Esophagus squamous epithelium (tissue), 5 donors: ENCODE measurements at places on chromosomes 13 and 19.
A peak's percentile ranks its signal among the peaks of the same experiment; 100 is the strongest.

DNA sequence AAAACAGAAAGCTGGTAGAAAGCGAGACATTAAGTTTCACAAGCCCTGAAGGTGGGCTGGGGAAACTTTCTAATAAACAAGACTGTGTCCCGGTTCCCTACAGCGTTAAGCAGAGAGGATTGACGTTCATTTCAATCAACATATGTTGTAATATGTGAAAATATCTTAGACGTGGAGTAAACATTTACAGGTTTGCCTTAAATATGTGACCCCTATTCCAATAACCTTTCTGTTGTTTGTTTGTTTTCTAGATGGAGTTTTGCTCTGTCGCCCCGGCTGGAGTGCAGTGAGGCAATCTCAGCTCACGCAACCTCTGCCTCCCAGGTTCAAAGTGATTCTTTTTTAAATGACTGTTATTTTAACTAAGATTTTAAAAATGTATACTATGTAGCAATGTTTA, 526.2 kb downstream of the SUCLA2 start:
- no peak for DNase-seq

DNA sequence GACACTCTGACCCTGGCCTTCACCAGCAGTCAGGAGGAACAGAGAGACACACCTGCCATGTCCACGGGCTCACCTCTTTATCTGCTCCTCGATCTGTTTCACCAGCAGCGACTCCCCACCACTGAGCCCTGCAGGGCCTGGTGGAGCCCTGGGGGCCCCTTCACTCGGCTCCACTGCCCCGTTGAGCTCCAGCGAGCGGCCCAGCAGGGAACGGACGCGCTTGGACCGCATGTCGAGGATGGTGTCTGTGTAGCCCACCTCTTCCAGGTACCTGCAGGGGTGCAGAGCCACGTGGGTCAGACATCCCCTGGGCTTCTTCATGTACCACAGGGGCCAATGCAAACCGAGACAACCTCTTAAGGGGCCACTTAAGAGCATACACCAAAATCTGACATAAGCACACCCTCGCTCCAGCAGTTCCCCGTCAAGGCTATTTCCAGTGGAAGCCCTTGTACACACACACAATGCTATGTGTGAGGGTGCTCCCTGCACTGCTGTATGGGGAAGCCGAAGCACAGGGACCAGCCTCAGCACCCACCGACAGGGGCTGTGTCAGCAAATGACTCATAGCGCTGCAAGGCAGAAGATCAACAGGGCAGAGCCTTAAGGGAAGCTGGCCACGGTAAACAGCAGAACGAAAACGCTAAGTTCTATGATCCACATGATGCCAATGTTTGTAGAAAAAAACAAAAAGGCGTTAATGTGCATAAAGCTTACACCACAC, 12.7 kb upstream of the FKRP start:
- no peak for DNase-seq

DNA sequence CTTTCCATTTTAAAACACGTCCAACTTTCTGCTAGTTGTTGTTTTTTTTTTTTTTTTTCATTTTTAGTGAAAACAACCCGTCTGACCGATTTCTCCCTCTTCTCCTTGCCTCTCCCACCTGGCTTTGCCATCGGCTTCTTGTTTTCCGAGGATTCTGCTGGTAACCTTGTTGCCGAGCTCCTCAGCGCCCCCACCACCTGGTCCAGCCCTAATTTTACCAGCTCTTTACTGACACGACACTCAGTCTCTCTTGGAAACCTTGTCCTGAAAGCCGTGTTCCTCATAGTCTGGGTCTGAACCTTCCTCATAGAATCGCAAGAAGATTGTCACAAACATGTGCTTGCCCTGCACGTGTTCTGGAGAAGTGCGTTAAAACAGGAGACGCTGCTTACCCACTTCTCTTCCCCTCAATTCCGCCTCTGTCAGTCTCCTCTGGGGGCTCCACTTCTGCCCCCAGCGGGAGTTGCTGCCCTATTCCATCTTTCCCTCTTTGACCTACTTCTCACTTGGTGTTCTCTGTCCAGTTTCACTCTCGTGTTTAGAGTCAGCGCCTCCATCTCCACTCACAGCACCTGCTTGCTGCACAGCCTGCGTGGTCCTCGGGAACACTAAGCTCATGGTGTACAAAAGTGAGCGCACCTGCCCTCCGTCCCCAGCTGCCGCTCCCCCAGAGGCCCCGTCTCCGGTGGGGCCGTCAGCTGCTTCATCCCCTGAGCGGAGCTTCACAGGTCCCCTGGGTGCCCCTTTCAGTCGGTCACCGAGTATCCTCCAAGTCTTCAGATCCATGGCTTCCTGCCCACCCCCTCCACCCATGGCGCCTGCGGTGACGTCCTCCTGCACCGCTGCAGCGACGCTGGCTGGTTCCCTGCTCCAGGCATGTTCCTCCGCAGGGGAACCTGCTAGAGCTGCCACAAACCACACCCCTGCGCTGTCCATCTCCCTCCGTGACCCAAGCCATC, 65.1 kb downstream of the TM9SF2 start:
- no peak for DNase-seq

DNA sequence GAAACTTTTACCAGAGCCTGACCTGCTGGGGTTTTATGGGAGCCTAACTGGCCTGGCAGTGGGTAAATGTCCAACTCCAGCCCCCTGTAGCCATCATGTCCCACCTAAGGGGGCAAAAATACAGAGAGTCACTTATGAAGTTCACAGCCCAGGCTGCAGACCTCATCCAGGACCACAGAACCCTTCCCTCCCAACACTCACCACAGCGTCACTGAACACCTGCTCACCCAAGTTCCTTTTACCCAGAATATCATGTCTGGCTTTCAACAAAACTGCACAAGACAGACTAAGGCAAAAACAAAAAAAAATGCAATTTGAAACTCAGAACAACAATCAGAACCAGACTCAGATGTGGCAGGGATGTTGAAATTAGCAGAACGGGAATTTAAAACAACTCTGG, 6.4 kb downstream of the CEACAM3 start:
- no peak for DNase-seq

DNA sequence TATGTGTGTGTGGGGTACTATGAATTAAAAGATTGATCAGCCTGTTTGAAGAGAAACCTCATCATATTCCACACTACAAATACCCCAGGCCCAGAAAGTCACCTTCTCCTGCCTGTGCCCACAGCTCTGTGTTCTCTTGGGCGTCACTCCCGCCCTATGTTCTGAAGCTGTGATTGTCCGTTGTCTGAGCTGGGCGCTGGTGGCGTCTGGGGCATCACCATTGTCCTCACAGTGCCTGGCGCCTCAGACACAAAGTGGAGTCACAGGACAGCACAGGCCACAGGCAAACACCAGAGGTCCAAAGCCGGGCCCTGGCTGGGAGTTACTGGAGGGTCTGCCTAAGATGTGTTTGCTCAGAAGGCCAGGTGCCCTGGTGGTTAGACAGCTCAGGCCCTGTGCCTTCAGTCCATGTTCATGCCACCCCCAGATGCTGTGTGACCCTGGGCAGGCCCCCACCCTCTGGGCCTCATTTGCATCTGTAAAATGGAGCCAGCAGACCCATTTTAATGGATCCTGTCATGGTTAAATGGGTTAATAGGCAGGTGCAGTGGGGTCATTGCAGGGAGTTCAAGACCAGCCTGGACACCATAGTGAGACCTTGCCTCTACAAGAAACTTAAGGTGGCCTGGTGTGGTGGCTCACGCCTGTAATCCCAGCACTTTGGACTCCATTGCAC, 34.5 kb downstream of the DNM2 start:
- DNase-seq = no peak

DNA sequence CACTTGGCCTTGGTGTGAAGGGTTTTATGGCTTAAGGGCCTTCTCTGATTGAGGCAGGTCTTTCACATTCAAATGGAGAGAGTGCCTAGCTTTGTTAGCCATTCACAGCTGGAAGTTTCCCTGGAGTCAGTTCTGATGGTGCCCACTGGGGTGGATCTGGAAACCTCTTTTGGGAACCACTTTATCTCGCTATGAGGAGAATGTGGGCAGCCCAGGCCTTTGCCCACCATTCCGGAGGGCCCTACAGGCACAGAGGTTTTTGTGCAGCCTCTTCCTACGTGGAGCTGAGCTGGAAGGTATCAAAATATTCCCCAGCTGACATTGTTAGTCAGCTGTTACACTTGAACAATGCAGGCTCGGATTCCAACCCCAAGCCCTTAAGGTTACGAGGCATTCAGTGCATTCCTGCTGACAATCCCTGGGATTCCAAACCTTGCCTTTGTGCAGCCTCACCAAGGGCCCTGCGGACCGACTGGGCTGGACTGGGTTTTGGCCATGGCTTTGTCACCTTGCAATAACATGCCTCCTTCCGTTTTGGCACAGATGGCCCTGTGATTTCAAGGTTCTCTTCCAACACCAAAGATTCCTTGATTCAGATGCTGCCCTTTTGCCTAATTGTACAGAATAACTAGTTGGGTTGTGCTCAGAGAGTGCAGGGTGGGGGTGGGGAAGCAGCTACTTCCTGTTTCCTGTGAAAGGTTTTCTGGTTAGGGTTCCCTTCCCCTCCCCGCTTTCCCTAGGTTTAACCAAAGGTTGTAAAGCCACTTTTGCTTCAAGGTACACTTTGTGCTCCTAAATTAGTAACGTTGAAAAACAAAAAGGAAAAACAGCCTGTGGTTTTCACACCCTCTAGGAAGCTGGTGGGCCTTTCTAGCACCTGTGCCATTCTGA, 27.0 kb downstream of the SAE1 start:
- DNase-seq = no peak

- no peak for DNase-seq
These were observed 3.1 kb downstream of the PCDH8 start for GRCh38 chr13:52845334-52845761.

DNA sequence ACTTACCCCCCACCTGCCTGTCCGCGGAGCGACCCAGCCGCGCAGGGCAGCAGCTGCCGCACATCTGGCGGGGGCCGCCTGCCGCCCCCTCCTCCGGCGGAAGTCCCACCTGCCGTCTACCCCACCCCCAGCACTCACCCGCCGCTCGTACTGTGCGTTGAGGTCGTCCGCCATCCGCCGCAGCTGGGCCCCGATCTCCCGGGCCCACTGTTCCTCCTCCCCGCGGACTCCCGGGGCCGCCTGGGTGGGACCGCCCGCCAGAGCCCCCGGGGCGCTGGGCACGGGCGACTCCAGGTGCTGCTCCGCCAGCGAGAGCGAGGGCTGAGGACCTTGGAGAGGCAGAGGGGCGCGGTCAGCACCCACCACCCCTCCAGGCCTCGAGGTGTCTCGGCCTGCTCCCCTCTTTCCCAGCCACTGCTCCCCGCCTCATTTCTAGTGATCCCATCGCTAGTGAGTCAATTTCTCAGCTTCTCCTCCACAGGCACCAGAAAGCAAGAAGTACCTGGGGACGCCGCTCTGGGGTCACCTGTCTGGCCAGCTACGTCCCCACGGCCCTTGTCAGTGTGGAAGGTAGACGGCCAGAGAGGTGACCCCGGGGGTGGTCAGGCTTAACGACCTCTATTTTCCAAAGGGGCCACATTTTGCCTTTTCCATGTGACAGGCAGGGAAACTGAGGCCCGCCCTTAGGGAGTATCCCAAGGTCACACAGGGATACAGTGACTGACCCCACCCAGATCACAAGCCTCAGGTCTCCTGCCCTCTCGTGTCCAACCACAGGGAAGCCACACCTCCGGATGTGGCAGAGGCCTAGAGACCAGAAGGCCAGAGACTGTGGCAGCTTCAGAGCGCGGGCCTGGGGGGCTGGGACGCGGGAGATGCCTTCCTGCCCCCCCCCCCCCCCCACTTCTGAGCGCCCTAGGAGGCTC, 4.3 kb downstream of the BBC3 start:
- no peak for DNase-seq

- no peak for DNase-seq
These were observed 20.7 kb downstream of the RFC3 start for GRCh38 chr13:33838647-33839046.

DNA sequence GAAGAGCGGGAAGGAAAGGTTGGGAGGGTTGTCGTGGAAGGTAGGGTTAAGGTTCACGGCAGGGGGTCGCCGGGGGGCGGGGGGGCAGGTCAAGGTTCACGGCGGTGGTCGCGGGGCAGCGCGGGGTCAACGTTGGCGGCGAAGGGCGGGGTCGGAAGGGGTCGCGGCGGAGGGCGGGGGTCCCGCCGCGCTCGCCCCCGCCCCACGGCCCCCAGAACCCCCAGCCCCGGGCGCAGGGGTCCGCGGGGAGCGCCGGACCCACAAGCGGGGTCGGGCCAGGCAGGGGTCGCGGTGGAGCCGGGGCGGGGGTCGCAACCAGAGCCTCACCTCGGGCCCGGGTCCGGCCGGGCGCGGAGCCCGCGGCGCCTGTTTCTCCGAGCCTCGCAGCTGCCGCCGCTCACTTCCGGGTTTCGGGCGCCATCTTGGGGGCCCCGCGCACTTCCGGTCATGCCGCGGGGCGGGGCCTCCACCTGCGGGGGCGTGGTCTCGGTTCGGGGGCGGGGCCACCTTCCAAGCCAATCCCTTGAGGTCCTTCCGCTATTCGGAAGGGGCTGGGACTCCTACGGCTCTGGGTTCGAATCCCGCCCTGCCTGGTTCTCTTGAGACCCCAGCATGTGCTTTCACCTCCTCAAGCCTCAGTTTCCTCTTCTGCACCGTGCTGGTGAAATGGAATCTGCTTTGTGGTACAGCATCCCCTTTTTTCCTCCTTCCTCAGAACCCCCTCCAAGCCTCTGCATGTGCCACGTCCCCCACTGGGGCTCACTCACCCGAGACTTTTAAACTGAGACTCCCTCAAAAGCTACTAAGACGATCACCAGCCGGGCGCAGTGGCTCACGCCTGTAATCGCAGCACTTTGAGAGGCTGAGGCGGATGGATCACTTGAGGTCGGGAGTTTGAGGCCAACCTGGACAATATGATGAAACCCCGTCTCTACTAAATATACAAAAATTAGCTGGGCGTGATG, at the start of gene SBNO2:
Gene SBNO2 (minus strand): TSS at position 424 of the 965 bp plus-strand sequence. CDS start 19,992 bp downstream, outside the sequence.
- peak; percentile 53 for DNase-seq

DNA sequence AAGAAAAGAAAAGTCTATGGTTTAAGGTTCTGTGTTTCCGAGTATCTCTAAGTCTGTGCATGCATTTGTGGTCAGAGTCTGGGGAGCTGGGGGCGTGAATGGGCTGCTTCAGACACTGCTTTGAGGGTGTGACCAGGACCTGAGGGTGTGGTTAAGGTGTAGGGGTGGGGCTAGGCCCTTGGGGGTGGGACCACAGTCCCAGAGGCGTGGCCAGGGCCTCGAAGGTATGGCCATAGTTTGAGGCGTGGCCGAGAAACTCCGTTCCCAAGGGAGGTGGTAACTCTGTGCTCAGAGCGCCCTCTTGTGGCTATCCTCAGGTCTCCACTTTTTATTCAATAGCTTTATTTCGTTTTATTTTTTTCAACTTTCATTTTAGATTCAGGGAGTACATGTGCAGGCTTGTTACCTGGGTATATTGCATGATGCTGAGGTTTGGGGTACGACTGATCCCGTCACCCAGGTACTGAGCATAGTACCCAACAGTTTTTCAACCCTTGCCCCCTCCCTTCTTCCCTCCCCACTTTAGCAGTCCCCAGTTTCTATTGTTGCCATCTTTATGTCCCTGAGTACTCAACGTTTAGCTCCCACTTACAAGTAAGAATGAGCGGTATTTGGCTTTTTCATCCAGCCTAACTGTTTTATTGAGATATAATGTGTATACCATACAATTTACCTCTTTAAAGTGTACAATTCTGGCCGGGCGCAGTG, 7.0 kb upstream of the CBLC start:
- peak; percentile 83 for DNase-seq
